ENCODE measurements at places on chromosomes 2 and 18. TPM values are rescaled to one million over a fixed set of nuclear protein-coding genes. Genes with fewer than 3 reads are reported as not detected.

The CBLN2 gene
- total RNA-seq = 0.27 TPM

The GNAL gene
- total RNA-seq = 3.5 TPM

The KLHL30 gene
- not detected for total RNA-seq

The TTC39C gene
- 8.8 TPM for total RNA-seq

The CXCR2 gene
- not detected for total RNA-seq

The CD302 gene
- 15.9 TPM for total RNA-seq

The RIOK3 gene
- 82.3 TPM for total RNA-seq

The DLGAP1 gene
- 0.27 TPM for total RNA-seq

The MAP2 gene
- 24.5 TPM for total RNA-seq

The RAD51AP2 gene
- not detected for total RNA-seq

The CCL20 gene
- not detected for total RNA-seq

The CAPN13 gene
- total RNA-seq = not detected

The UPP2 gene
- not detected for total RNA-seq

The GPATCH11 gene
- 15.1 TPM for total RNA-seq

The ADI1 gene
- total RNA-seq = 44.4 TPM

The MSTN gene
- 0.07 TPM for total RNA-seq

The LRRTM4 gene
- total RNA-seq = not detected

The SETBP1 gene
- 12.9 TPM for total RNA-seq

The RIT2 gene
- not detected for total RNA-seq

The ADRA2B gene
- total RNA-seq = not detected

The SPOPL gene
- total RNA-seq = 25.9 TPM

The ANTXR1 gene
- 20.6 TPM for total RNA-seq

The IL36G gene
- total RNA-seq = not detected

The GLI2 gene
- total RNA-seq = 0.13 TPM

The LRRC30 gene
- not detected for total RNA-seq

The COPS7B gene
- total RNA-seq = 29.3 TPM

The PMAIP1 gene
- total RNA-seq = 15.7 TPM

The PSTPIP2 gene
- total RNA-seq = 4.7 TPM

The CTLA4 gene
- total RNA-seq = not detected

The DES gene
- total RNA-seq = not detected

The AQP12B gene
- total RNA-seq = not detected

The HOXD10 gene
- total RNA-seq = not detected

The FKBP7 gene
- total RNA-seq = 25.5 TPM

The GPBAR1 gene
- total RNA-seq = 0.40 TPM

The SLC30A3 gene
- not detected for total RNA-seq

The STK39 gene
- 16.3 TPM for total RNA-seq

The DPY30 gene
- total RNA-seq = 93.0 TPM

The DNAJC5G gene
- total RNA-seq = not detected

The PPIG gene
- 36.6 TPM for total RNA-seq

The ELOA2 gene
- not detected for total RNA-seq

The RNF125 gene
- 1.6 TPM for total RNA-seq

The PLCD4 gene
- 0.79 TPM for total RNA-seq

The C2orf74 gene
- total RNA-seq = 11.7 TPM

The SERPINB7 gene
- not detected for total RNA-seq

The NEU4 gene
- total RNA-seq = not detected

The UNC80 gene
- total RNA-seq = not detected

The TWSG1 gene
- 108 TPM for total RNA-seq

The PRKAG3 gene
- total RNA-seq = not detected

The IL18R1 gene
- total RNA-seq = 6.4 TPM

The FAM237A gene
- total RNA-seq = not detected

The ARPC2 gene
- 551 TPM for total RNA-seq

The FER1L5 gene
- total RNA-seq = 0.07 TPM

The PCGF1 gene
- total RNA-seq = 10.8 TPM

The ZBTB14 gene
- total RNA-seq = 24.4 TPM

The IL1RL1 gene
- 159 TPM for total RNA-seq

The INHBB gene
- total RNA-seq = 0.79 TPM

The FOXI3 gene
- total RNA-seq = not detected

The WNT6 gene
- total RNA-seq = not detected

The FSHR gene
- not detected for total RNA-seq

Data from thoracic aorta endothelial cell (primary cell).